ENCODE measurements at places on chromosomes 5 and 9. TPM values are rescaled to one million over a fixed set of nuclear protein-coding genes. Genes with fewer than 3 reads are reported as not detected.

DNA sequence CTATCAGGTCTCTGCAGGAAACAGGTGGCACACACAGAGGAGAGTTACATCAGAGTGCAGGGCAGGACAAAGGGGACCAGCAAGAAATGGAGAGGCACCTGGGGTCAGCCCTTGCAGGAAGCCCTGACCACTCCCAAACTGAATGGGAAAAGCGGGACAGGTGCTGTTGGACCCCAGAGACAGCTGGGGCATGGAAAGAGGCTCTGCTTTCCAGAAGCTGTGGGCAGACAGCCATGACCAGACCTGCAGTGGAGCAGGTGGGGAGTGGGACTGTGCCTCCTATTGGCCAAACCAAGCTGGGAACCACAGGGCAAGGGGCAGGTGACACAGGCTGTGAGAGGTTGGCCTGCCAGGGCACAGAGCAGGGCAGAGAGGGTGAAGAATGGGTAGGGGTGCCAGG is 125.8 kb downstream of the BOD1 start:
- no peak for DNase-seq

DNA sequence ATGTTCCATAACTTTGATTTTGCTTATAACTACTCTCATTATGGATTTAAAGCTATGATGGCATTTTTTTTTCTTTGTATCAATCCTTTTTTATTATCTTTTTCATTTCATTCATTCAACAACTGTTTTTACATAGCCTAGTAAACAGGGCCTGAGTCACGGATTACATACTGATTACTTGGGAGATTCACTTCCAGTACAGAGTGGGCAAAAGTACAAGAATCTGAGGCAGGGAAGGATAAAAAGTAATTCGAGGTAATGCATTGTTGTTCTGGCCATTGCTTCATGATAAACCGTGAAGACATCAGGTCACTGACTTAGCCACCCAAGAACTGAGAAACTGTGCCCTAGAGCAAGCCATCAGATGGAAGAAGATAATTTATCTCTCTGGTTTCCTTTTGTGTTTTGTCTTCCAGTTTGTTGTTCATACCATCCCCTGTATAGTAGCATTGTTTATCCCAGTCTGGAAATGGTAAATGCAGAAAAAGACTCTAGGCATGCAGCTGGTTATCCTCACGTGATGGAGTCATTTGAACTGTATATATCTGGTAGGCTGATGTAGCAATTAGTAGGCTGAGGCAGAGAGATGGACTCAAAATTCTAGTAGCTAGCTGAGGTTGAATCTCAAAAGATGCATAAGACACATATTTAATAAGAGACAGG is 145.6 kb downstream of the CNTLN start:
- peak; percentile 43 for DNase-seq

GRCh38 chr9:126482361-126483044 is 131.2 kb upstream of the LMX1B start:
- DNase-seq, result peak; percentile 83

DNA sequence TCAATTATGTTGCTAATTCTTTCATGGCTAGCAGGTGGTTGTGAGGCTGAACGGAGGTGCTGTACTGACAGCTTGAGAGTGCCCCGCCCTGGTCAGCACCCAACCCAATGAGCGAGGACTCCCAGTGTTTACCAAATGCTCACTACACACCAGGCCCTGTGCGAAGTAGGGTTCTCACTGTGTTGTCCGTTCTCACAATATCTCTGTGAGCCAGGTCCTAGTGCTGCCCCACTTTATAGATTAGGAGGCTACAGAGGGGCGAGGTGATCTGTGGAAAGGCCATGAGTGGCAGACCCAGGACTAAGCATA is 28.2 kb downstream of the COL15A1 start:
- no peak for DNase-seq

- DNase-seq, result no peak
Measured at GRCh38 chr5:119951330-119951934, 322.1 kb downstream of the FAM170A start.

The PIGO gene
- total RNA-seq, result 19.7 TPM

- peak; percentile 61 for DNase-seq
Measured at GRCh38 chr5:1516615-1517601, 6.9 kb downstream of the LPCAT1 start.

The CDKN2B gene
- total RNA-seq, result 306 TPM

DNA sequence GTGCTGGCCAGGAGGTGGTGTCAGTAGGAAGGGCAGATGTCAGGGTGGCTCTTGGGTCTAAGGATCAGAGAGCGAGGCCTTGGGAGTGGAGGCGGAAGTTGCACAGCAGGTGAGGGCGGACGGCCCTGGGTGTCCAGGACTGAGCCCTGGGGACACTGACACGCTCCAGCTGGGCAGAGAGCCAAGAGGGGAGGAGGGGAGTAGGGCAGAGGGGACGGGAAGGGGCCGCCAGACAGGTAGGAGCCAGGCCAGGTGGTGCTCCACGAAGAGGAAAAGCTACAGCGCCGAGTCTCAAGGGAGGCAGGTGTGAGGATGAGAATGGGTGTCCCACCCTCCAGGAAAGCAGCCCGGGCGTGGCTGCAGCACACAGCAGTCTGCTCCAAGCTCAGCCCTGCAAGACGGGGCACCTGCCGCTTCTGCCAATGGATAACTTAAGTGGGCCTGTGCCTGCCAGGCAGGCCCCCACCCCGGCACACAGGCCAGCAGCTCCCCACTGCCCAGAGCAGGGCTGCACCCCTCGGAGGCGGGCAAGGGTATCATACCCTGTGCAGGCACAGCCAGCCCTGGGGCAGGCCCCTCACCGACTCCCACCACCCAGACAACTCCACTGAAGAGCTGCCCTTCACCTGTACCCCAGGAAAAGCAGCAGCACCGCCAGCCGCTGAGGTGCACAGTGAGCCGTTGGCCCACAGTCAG is 4.9 kb downstream of the TPRN start:
- DNase-seq, result no peak

Data from astrocyte (in vitro differentiated cells and primary cell).